ENCODE measurements at places on chromosomes 4 and X.

DNA sequence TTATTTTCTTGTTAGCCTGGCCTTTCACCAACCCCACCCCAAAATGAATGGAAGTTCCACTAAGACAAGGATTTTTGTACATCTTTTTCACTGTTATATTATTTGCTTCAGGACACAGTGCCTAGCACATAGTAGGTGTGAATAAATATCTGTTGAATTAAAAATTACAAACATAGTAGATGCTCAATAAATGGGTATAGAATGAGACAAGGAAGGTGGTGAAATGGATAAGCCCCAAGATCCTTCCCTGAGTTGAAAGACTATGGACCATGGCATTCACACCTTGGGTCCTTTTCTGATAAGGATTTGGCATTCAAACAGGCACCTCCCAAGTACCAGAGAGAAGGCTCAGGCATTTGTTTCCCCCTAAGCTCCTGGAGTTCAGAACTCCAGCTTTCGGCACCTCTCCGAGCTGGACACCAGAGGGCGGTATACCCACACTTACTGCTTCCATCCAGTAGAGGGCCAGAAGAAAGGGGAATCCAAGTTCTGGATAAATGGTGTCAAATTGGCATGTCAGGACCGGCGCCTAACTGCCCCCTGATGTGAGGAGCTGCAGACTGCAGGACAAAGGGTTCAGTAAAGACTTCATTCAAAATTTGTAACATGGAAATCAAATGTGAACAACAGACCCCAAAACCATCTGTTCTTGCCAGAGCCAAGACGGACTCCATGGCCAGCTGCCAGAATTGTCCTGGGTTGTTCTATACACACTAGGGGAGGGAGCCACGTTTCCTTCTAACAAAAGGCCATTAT lies 193.0 kb downstream of the GPC3 start:
- DNase-seq: peak; percentile 12

GRCh38 chrX:13483773-13484172 lies 85.6 kb upstream of the EGFL6 start:
- DNase-seq: no peak

- DNase-seq: no peak
Observed at GRCh38 chr4:140082391-140082755, 71.6 kb downstream of the MAML3 start.

GRCh38 chrX:53950130-53950733 lies 94.0 kb downstream of the PHF8 start:
- no peak for DNase-seq

DNA sequence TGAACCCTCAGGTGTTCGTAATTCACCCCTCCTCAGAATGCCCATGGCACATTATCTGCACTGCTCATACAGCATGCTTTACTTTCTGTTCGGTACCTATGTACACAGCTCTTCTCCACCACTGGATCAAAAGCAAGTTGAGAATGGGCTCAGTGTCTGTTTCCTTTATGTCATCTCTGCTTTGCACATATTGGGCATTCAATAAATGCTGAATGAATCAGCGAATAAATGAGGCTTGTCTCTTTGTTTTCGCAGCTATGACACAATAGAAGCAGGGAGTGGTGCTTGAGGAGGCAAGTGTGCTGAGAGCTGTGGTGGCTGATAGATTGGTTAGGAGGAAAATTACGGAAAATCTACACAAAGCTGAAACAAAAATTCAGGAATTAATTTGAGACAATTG lies 109.1 kb upstream of the VMA21 start:
- DNase-seq: no peak

- no peak for DNase-seq
Observed at GRCh38 chr4:87406462-87406861, 15.5 kb upstream of the HSD17B11 start.
